Stimulated activated CD4-positive, alpha-beta T cell treated with anti-CD3 and anti-CD28 coated beads, Interleukin-2, amount 100 ng/mL, for 24 hours (primary cell): ENCODE measurements at places on chromosomes 4 and X.

DNA sequence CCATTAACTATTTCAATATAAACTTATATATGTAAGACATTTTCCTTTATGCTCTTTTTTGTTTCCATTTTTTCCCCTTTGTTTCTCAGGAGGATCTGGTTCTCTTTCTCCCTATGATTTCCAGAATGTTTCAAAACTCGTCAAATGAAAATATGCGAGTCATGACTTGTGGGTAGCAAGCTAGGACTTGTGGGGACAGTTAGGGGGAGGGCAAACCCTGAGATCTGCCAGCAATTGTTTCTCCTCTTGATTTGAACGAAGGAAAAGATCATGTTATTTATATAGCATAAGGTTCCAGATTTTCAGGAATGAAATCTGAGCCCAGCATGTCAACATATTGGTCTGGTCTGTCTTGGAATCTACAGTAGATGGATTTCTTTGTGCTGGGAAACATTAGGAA, 28.9 kb upstream of the GPC4 start:
- no peak for DNase-seq

GRCh38 chr4:15543537-15544247, 74.0 kb downstream of the CC2D2A start:
- DNase-seq, result no peak

DNA sequence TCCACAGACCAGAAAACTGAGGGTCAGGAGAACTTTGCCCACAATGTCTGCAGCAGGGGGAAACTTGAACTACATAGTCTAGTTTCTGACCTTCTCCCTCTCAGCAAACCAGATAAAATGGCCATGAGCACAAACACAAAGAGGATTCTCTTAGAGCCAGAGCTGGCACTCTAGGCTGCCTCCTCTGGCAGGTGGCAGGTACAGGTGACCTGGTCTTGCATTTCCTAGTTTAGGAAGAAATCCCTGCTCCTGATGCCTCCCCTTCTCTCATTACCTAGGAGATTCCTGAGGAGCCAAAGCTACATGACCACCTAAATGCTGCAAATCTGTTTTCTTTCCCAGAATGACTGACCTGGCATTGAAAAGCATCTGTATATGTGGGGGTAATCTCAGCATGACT, 45.1 kb downstream of the ARHGEF9 start:
- no peak for DNase-seq

DNA sequence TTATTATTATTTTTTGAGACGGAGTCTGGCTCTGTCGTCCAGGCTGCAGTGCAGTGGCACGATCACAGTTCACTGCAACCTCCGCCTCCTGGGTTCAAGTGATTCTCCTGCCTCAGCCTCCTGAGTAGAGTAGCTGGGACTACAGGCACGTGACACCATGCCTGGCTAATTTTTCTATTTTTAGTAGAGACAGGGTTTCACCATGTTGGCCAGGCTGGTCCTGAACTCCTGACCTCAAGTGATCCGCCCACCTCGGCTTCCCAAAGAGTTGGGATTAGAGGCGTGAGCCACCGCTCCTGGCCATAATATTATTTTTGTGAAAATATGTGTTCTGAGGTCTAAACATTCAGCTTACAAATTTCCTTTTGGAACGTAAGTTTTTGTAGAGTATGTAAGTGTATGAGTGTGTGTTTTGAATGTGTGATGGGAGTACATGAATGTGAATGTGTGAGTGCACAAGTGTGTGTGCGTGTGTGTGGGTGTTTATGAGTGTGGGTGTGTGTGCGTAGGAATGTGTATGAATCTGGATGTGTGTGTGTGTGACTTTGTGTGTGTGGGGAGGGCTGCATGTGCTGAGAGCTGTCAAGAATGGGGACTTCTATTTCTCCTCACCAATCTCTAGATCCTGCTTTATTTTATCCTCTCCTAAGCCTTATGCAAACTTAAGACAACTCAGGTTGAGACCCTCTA, 5.7 kb upstream of the MGST2 start:
- DNase-seq, result no peak

DNA sequence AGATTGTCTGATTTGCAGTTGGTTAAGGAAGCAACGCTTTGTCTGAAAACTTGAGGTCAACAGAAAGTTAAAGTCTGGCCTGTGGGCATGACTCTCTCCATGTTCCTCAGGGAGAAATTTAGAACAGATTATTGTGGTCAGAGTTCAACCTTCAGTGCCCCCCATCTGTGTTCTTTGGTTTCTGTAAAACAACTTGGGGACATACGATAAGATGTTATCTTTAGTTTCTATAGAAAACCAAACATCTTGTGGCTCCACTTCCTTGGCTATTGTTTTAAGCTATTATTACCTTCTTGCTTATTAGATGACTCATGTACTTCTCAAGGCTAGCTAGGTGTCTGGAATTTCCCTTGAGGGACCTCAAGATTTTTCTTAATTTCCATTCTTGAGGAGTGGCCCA, 507.7 kb downstream of the PDHA2 start:
- DNase-seq, result no peak

GRCh38 chr4:165325732-165326512, 1.5 kb upstream of the MSMO1 start:
- no peak for DNase-seq

DNA sequence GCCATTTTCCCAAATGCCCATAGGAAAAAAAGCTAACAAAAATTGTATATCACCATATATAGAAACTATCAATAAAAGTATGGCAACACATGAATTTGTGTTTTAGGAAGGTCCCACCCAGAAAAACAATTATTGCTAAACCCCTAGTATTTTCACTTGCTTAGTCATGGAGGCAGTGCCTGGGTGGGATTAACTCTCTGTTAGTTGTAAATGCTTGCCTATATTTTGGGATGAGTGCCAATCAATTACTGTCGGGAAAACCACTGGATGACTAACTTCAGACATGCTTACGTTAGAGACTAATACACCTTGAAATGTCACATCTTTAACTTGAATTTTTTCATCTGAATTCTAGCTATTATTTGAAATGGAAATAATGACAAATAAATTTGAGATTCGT, 33.9 kb downstream of the TMPRSS11A start:
- DNase-seq, result no peak

GRCh38 chr4:37725718-37726117, 39.5 kb upstream of the RELL1 start:
- no peak for DNase-seq

DNA sequence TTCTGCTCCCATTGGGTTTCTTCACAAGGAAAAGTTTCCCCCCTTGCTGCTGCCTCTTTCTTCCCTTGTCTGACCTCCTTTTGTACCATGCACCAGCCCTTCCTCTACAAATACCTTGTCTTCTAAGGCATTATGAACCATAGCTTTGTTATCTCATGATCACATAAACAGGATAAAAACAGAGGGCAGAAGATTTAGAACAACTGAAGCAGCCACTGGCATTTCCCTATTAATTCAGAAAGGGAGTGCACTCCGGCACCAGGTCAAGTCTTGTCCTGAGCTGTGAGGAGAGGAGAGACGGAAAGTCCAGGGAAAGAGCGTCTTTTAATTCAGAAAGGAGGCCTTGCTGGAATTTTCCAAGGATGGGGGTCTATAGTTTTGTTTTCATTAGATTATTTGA, 281.7 kb downstream of the RCHY1 start:
- DNase-seq, result no peak

DNA sequence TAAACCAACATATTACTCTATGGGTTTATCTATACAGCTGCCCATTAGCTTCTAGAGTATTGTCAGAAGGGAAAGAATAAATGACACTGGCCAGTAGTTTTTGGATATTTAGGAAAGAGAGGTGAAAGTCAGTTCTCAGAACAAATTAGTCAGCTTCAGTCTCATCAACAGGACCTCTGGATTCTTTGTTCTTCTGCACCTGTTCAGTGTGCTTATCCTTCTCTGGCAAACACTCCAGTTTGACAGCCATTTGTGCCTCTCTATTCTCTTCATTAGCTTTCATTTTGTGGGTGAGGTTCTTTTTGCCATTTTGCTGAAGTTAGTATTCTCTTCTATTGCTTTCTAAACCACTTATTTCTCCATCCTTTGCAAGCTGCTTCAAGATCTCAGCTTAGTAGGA, 107.0 kb downstream of the PCDH18 start:
- DNase-seq, result no peak

GRCh38 chr4:163077680-163078079, 89.0 kb downstream of the NAF1 start:
- DNase-seq, result no peak

DNA sequence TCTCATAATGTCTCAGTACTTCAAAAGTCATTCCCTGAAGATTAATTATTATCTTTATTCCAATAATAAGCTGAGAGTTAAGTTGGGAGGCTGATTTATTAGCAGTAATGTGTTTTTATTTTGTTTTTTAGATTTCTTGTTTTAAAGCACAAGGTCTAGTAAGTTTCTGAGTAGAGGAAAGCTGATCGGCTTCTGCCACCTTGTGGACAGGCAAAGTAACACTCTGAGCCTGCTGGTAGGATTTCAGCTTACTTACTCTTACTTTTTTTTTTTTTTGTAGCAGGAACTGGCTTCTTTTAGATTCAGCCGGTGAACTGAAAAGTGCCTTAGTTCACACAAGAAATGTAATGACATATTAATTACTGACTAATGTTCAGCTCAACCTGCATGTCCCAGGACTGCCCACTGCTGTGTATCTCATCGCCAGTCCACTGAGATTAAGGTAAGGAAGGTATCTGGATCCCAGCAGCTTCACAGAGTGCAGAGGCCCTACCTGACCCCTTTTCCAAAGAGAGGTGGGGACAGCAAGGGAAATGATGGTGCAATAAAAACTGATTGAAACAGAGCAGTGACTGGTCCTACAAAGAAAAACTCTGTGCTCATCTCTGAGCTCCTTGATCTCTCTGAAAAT, 126.5 kb downstream of the ADGRA3 start:
- DNase-seq, result peak; percentile 29
